Activated CD4-positive, alpha-beta T cell treated with anti-CD3 and anti-CD28 coated beads, Interleukin-2, amount 50 U/mL, for 24 hours (primary cell): ENCODE measurements at places on chromosomes 5 and 9.

GRCh38 chr9:33233626-33234342 is 6.2 kb upstream of the SPINK4 start:
- DNase-seq: no peak

DNA sequence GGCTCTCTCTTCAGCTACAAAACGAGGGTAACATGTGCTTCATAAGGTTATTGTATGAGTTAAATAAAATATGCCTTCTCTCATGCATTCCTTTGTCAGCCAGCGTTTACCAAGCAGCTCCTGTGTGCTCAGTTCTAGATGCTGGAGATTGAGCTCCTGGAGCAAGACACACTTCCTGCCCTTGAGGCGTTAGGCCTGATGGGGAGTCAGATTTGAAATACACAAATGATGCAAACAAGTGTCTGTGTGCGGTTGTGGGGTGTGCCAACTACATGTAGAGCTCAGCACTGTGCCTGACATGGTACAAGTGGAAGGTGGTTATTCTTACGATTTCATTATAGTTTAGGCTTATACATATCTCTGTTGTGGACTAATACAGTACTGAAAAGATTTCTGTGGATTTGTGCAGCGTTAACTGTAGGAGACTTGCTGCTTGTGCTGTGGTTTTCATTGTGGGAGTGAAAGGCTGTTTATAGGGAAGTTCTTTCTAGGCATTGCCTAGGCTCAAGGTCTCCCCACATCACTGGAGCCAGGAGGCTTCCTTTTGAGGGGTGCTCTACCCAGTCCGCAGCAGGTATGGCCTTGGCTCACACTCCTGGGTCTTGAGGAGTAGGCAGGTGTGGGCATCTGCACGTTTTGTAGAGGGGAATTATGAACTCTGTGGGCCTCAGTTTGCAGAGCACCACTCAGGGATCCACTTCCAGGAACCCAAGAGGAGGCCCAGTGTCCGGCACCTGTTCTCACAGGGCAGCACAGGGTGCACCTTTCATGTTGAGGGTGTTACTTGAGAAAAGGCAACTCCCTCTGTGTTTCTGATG is 39.8 kb upstream of the ANGPTL2 start:
- DNase-seq: no peak

DNA sequence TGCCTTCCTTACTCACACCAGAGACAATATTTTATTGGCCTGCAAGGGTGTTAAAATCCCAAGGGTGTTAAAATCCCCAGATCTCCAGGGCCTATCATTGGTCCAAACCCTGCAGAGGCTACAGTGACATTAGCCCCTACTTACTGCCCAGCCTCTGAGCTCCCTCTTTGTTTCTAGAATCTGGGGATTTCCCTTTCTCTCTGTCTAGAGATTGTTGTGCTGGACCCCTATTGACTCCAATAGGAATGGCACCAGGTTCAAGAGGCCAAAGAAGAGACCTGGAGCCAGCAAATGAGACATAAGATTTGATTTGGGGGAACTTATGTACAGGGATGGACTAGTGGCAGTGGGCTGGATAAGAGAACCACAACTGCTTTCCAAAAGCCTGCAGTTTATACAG is 53.3 kb upstream of the ZBED3 start:
- no peak for DNase-seq

DNA sequence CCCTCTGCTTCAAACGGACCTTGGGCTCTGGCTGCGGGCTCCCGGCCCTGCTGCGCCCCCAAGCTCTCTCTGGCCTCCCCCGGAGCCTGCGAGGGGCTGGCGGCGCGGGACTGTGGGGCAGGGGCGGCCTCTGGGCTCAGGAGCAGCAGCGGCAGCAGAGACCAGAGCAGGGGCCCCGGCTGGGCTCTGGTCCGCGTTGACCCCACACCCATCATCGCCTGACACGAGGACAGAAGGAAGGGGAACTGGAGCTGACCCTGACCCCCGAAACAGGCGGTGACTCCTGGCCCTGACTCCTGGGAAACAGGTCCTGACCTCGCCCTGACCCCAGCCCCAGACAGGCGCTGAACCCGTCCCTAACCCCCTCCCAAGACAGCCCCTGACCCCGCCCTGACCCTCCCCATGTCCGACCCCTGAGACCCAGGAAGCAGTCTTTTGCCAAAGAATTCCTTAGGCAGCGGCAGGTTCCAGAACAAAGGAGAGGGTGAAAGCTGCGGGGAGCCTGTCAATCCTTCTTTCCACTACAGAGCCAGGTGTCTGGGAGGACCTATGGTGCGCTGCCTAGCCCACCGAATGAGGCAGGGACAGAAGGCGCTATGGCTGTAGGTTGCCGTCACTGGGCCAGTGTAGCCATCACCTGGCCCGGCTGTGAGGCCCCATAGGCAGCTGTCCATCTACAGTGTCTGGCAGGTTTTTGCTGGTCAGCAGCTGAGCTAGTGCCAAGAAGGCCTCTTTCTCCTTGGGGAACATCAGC is 74.7 kb upstream of the SPTLC1 start:
- DNase-seq: no peak

- DNase-seq: no peak
Measured at GRCh38 chr5:168877132-168877892, 298.1 kb upstream of the PANK3 start.

DNA sequence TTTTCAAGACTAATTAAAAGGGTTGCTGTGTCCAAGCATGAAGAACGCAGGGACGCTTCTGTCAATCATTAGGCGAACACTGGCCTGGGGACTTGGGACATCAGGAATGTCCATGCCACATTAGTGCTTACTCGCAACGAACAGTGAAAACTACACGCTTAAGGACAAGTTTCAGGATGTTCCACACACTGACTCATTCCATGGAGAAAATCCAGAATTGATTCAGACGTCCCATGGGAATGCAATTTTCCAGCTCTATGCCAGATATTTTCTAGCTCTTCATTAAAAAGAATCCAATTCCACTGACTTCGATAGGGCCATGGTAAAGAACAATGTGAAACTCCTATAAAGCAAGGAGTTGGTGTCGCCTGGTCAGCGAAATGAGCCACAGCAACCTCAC is 98.2 kb downstream of the CAMSAP1 start:
- DNase-seq: no peak

GRCh38 chr5:138503487-138504270 is 38.4 kb downstream of the EGR1 start:
- no peak for DNase-seq

DNA sequence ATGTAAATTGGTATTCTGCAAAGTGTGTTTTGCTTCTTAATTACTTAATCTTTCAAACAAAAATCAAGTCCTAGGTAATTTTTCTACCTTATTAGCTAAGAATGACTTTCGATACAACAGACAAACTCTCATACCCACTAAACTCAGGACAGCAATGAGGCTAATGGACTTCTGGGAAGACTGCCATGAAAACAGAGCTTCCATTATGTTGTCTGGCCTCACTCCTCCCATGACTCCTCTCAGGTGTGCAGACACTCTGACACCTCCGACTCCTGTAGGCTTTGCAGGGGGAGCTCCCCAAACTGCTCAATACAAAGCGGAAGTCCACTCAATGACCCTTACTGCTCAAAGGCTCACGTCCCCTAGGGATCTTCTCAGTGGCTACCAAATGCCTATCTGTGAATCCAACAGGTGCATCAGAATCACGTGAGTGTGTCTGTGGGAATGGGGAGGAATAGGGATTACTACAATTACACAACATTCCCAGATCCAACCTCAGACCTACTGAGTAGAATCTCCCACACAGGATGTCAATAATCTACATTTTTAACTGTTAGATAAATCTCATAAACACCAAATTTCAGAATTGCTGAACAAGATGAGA is 289.9 kb downstream of the RAB3C start:
- no peak for DNase-seq

GRCh38 chr9:91803151-91803940 is 146.7 kb downstream of the ROR2 start:
- DNase-seq: no peak

DNA sequence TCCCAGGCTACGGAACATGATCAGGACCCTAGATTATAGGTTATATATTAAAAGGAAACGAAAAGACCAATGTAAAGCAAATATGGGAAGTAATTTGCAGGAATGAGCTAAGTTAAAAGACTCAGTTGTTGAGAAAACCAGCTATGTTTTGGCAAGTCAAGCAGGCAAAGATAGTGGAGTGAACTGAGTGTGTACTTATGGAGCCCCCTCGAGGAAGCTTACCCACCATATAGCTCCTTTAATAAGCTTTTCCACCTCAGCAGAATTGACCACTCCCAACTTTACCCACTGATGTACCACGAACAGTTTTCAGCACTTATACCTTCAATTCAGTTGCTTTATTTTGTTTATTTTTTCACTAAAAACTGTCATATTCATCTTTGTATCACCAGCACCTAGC is 57.3 kb upstream of the PJA2 start:
- no peak for DNase-seq

- DNase-seq: no peak
Measured at GRCh38 chr5:75142566-75143136, 90.3 kb upstream of the GCNT4 start.

DNA sequence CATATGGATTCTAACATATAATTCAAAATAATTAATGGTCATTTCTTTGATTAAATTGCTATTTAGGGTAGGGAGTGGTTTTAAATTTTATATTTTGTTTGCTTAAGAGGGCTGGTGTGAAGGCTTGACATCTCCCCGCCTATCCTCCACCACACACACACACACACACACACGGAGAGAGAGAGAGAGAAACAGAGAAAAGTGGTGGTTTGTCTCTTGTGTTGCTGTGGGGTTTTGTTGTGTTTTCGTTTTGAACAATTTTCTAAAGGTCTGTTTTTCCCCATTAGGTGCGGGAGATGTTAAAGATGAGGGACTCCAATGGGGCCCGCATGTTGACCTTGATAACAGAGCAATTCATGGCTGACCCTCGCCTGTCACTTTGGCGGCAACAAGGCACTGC is 161.9 kb downstream of the ZSWIM6 start:
- DNase-seq: no peak

DNA sequence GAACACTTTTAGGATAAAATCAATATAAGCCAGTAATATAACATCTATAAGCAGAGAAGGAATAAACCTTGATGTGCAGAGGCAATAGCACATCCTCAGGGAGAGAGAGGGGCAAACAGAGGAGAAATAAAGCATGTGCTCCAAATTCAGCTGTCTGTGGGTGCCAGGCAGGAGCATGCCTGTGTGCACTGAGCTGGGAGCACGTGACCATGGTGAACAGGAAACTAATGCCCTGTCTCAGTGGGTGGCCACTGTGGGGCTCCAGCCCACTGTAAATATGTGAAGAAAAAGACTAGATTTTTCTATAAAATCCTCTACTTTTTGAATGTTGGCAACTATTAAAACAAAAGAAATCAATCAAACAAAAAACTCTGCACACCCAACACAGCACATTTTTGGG is 55.3 kb downstream of the FYB1 start:
- no peak for DNase-seq

DNA sequence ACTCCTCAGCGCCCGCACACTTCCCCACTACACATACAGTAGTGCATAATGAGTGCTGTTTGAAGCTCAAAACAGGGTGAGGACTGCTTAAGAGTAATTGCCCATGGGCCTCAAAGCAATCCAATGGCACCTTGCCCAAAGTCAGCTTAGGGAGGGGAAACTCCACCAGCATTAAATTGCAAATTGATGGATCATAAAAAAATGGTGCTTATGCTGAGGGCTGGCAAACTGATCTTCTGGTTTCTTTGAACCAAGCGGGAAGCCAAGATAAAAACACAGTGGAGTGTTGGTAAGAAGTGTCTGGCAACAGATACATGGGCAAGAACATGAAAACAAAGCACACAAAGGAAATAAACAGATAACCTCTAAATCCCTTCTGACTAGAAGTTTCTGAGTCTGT is 28.0 kb downstream of the TLE1 start:
- no peak for DNase-seq

GRCh38 chr5:1807451-1808185 is 6.4 kb downstream of the NDUFS6 start:
- DNase-seq: no peak

DNA sequence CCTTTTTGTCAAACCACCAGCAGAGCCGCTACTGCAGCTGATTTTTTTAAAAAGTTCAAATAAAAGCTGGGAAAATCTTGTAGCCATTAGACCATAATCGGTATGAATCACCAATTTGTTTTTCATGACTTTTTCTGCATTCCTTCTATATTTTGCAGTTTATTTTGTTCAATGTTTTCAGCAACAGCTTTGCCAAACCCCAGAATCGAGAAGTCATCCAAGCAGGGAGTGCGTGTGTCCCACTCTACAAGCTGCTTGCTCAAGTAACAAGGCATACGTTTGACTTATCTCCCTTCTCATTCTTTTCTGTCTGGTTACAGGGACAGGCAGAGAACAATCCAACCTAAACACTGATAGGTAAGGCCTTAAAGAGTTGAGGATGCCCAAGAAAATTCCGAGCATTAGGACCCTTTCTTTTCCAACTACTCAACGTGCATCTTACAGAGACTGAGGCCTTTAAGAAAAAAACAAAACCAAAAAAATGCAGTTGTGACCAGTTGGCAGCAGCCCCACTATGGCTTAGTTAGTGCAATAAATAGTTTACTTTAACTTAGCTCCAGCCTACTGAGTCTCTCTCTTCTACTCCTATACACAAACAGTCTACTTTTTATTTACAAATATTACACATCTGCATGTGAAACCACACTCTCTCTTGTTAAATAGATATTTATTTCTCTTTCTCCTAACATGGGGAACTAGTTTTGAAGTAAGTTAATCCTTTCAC is 134.7 kb upstream of the SLIT3 start:
- DNase-seq: no peak

- DNase-seq: no peak
Measured at GRCh38 chr9:74309654-74310053, 187.5 kb upstream of the RORB start.

DNA sequence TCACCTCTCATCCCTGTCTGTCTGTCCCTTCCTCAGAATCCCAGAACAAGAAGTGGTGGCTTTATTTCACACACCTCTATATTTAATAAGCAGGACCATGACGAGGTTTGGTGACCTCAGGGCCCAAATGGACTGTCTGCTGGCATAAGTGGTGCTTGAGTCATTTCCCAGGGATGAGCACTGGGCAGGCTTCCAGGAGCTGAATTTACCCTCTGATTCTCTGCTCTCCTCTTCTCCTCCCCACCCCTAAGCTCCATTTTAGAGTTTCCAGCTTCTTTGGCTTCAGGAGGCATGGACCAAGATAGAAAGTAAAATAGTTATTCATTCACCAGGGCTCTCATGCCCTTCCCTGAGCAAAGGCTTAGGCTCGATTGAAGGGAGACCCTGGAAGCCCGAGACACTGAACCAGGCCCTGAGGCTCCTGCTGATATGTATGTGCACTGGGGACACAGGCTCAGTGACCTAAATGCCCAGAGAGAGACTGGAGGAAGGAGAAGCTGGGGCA is 69.1 kb downstream of the PPARGC1B start:
- DNase-seq: no peak

- DNase-seq: no peak
Measured at GRCh38 chr5:4941957-4942830, 197.9 kb upstream of the ADAMTS16 start.

- no peak for DNase-seq
Measured at GRCh38 chr5:118604106-118604505, 384.2 kb downstream of the DTWD2 start.

GRCh38 chr5:68593211-68593671 is 377.7 kb downstream of the PIK3R1 start:
- no peak for DNase-seq

DNA sequence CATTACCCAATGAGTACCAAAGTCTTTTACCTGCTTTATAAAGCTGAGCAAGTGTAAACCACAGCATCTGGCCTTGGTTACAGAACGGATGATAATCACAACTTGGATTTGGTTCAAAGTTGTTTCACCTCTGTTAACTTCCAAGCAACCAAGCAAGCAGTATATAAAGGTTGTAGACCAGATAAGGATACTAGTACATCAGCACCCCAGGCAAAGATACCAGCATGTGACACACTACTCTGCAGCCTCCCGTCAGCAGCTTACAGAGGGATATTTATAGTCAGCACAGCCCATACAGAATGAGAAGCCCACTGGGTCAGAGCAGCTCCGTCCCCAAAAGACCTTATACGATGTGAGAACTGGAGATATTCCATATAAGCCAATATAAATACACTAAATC is 193.3 kb downstream of the SMARCA2 start:
- DNase-seq: no peak
